ENCODE measurements at places on chromosomes 11 and 22. TPM values are rescaled to one million over a fixed set of nuclear protein-coding genes. Genes with fewer than 3 reads are reported as not detected.

- no peak overlapping the region for H3K27ac ChIP-seq
- peaks cover 25% of the 10 kb centered on the region for H3K4me1 ChIP-seq
- H3K36me3 ChIP-seq, result peaks cover 79% of the 10 kb centered on the region
- no peak for DNase-seq
- H3K27me3 ChIP-seq, result no peaks in the 10 kb centered on the region
- no peak overlapping the region for H3K4me3 ChIP-seq
These were observed 20.9 kb downstream of the RCOR2 start for GRCh38 chr11:63896071-63896470.

Gene PDGFD
- not detected for total RNA-seq

Gene SLC22A12
- not detected for total RNA-seq

DNA sequence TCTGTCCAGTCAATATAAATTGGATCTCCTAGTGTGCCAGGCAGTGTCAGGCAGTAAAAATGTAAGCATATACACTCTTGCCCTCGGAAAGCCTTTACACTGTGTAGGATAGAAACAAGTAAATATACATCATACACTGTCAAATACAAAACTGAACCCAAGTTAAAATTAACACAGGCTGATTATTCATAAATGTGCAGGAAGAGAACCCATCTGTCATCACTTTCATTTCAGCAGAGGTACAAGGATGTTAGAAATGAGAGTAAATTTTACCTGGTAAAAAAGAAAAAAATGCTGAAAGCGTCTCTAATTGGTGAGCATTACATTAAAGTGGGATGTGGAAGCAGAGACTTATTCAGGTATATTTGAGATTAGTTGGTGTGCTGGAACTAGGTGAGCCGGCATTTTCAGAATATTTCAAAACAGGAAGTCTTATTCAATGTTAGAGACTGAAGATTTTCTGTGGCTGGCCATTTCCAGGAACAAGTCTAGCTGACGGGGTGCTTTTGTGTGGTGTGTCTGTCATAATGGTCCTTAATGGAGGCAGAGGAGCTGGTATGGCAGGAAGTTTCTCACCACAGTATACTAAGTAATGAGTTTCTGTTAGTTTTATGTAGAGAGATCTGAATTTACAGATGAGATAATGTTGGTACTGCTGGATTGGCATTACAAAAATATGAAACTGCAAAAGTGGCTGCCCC is 192.6 kb downstream of the CASP12 start:
- peak overlapping the region; percentile 98 for H3K27ac ChIP-seq
- peaks cover 30% of the 10 kb centered on the region for H3K36me3 ChIP-seq
- peak; percentile 85 for DNase-seq

Gene IGF2
- 0.70 TPM for total RNA-seq

DNA sequence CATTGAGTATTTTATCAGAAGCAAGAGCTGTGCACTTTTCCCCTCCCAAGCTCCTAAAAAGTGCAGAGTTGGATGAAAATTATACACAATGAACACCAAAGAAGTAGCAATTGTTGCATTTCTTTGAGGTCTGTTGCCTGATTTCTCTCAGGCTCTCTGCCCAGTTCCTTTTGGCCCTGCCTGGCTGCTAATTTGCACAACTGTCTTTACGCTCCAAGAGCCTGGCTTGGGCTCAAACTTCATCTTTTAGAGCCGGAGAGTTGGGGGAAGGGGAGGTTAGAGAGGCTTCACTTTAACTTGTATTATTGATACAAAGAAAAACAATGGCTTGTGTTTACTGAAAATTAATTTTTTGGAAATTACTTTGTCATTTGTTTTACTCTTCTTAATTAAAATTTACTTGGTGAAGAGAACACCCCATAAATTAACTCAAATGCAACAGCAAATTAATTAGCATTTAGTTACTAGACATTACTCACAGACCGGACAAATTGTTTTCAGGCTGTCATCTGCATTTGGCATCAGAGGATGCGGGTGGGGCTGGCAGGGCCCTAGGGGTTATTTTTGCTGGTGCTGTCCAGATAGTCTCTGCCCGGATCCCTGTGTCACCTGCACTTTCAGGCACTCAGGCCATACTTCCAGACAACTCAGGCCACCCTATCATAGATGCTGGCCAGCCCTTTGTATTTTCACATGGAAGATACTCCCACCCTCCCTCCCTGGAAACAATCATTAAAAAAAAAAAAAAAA is 407.3 kb downstream of the NXPE2 start:
- no peak overlapping the region for H3K27ac ChIP-seq
- H3K27me3 ChIP-seq, result no peaks in the 10 kb centered on the region
- no peak overlapping the region for H3K4me3 ChIP-seq
- DNase-seq, result no peak

- H3K27ac ChIP-seq, result no peak overlapping the region
- H3K4me1 ChIP-seq, result peaks cover 5% of the 10 kb centered on the region
- DNase-seq, result no peak
- peaks cover 29% of the 10 kb centered on the region for H3K27me3 ChIP-seq
- H3K36me3 ChIP-seq, result no peaks in the 10 kb centered on the region
These were observed 9.3 kb upstream of the MRGPRD start for GRCh38 chr11:68989936-68990606.

Gene FANCF
- 13.6 TPM for total RNA-seq

GRCh38 chr11:102900346-102900745 is 25.6 kb upstream of the MMP12 start:
- no peaks in the 10 kb centered on the region for H3K4me1 ChIP-seq
- no peak for DNase-seq
- H3K27me3 ChIP-seq, result peaks cover 5% of the 10 kb centered on the region
- no peak overlapping the region for H3K4me3 ChIP-seq
- no peak overlapping the region for H3K27ac ChIP-seq
- no peaks in the 10 kb centered on the region for H3K36me3 ChIP-seq

DNA sequence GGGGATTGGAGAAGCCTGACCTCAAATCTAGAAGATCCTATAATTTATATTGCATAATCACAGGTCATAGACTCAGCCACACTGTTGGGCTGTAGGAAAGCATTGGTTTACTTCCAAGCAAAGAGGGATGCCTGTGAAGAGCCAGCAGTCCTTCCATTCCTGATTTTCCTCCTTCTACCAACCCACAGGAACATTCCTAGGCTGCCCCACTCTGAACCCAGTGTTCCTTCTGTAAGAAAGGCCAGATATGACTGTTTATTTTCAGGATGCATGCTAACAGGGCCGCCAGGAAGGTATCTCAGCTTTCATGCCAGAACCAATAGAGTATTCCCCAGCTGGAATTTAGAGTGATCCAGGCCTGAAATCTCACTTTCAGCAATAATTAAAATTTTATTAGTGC is 197.1 kb downstream of the ETS1 start:
- no peak for DNase-seq
- no peaks in the 10 kb centered on the region for H3K36me3 ChIP-seq
- no peak overlapping the region for H3K4me3 ChIP-seq
- no peak overlapping the region for H3K27ac ChIP-seq

DNA sequence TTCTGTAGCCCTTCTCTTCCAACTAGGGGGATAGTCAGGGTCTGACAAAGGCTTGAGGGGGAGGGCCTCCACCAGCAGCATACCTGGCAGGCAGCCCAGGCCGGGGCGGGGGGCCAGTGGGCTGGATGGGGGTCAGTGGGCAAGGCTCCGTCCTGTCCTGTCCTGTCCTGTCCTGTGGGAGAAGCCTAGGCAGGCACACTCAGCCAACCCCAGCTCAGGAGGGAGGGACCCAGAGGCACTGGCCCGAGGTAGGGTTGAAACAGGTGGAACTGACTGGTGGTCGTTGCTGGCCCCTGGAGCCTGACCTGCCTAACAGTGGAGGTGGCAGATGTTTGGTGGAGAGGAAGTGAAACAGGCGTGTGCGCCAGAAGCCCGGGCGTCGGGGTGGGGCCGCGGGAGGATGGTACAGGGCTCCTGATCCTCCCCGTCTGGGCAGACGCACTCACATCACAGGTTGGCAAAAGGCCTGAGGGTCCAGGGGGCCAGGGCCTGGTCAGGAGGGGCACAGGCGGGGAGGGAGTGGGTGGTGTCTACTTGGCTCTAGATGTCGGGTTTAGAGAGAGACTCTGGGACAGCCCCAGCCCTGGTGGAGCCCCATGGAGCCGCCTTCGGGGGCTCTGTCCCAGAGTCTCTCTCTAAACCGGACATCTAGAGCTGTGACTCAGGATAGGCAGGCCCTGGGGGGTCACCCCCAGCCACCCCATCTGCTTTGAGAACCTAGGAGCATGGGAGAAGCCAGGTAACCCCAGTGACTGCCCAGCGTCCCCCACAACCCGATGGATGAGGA is 32.5 kb upstream of the GRAMD4 start:
- no peaks in the 10 kb centered on the region for H3K36me3 ChIP-seq
- H3K4me3 ChIP-seq, result peak overlapping the region; percentile 76
- H3K27ac ChIP-seq, result peak overlapping the region; percentile 87
- H3K27me3 ChIP-seq, result no peaks in the 10 kb centered on the region
- peak; percentile 60 for DNase-seq

Gene IL17REL
- total RNA-seq, result not detected

Gene ZBTB44
- 51.7 TPM for total RNA-seq

DNA sequence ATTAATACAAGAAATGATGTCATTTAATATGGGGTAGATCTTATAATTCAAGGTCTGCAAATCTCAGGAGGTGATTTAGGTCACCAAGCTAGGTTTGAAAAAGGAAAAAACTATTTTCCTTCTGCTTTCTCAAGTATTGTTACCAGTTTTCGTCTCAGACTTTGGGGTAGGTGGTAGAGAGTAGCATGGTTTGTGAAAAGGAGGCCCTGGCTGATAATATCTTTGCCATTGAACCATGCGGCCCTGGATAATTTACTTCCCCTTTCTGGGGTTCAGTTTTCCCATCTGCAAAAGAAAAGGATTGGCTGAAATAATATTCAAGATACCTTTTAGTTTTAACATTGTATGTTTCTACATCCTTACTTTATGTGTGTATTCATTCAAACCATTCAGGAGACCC is 92.1 kb downstream of the WNT11 start:
- H3K4me3 ChIP-seq, result no peak overlapping the region
- H3K27ac ChIP-seq, result no peak overlapping the region
- H3K36me3 ChIP-seq, result peaks cover 6% of the 10 kb centered on the region
- H3K27me3 ChIP-seq, result no peaks in the 10 kb centered on the region

DNA sequence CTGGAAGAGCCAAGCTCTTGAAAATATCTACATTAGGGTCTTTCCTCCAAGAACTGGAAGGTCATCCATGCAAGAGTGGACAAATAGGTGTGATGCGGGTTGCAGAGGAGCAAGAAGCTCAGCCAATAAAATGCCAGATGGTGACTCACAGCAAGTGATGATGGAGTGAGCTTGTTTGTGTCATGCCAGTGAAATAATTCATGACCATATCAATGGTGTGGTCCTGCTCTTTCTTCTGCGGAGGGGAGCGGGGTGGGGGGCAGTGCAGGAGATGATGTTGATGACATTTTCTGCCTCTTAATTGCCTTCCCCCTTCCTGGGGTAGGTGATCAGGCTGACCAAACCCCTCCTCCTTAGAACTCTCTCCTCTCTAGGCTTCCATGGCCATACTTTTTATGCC is 118.5 kb upstream of the TIMP3 start:
- no peak for DNase-seq
- no peak overlapping the region for H3K27ac ChIP-seq
- H3K4me1 ChIP-seq, result no peaks in the 10 kb centered on the region
- H3K4me3 ChIP-seq, result no peak overlapping the region
- peaks cover 9% of the 10 kb centered on the region for H3K27me3 ChIP-seq
